Activated CD4-positive, alpha-beta T cell treated with anti-CD3 and anti-CD28 coated beads for 36 hours (primary cell): ENCODE measurements at places on chromosomes 7 and 10. TPM values are rescaled to one million over a fixed set of nuclear protein-coding genes. Genes with fewer than 3 reads are reported as not detected.

DNA sequence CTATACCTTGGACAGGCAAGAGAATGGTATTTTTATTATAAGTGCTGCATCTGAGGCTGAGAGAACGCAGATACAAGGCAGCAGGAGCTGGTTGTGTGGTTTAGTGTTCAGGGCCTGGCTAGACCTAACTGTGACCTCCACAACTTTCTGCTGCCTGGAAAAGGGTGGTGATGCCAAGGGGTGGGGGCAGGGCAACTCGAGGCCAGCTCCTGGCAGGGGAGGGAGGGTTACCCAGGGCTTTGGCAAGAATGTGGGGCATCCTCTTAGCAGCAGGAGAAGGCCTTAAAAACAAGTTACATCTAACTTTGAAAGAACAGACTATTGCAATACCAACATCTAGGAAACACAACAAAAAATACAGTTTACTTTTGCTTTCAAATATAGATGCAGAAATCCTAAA lies 13.0 kb downstream of the MXI1 start:
- DNase-seq: no peak

GRCh38 chr10:47339759-47340607 lies 8.2 kb upstream of the RBP3 start:
- DNase-seq: no peak

DNA sequence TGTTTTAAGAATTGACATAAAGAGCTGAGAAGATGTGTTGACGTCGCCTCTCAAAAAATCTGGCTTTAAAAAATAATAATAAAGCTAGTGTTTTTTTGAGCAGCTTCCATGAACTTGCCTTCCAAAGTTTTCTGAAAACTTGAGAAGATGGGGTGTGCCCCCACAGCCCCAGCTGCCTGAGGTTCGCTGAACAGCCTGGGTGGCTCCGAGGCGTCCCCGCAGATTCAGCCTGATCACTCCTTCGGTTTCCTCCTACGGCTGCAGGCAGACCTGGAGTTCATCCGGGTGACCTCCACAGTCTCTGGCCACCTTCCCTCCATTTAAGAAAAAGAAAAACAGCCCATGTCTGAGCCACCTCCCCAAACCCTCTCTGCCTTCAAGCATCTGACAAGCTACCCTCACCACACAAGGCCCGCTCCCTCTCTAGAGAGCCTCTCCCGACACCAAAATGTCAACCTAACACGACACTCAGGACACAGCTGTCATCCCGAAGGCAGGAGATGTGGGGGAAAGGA lies 177.8 kb downstream of the PTPRN2 start:
- no peak for DNase-seq

DNA sequence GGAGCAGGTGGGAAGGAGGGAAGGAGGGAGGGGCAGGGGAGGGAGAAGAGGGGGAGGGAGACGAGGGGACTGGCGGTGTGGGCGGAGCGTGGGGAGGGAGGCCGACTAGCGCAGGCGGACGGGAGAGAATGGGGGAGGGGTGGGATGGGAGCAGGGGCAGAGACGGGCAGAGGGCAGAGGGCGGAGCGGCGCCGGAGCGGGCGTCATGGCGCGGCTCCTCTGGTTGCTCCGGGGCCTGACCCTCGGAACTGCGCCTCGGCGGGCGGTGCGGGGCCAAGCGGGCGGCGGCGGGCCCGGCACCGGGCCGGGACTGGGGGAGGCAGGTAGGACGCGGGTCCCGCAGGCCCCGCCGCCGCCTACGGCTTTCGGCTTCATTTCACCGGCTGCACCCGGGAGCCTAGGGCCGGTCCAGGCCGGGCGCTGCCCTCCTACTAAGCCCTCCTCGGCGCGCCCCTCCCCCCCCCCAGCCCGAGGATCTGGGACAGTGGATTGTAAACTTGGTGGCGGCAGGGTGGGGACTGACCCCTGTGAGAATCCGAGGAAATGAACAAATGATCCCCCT lies at the start of gene MSRB2:
Gene MSRB2, plus strand, starts transcription at position 176 of the 562 bp plus-strand sequence. Its CDS starts 30 bp downstream, at position 206.
- DNase-seq: peak; percentile 84

DNA sequence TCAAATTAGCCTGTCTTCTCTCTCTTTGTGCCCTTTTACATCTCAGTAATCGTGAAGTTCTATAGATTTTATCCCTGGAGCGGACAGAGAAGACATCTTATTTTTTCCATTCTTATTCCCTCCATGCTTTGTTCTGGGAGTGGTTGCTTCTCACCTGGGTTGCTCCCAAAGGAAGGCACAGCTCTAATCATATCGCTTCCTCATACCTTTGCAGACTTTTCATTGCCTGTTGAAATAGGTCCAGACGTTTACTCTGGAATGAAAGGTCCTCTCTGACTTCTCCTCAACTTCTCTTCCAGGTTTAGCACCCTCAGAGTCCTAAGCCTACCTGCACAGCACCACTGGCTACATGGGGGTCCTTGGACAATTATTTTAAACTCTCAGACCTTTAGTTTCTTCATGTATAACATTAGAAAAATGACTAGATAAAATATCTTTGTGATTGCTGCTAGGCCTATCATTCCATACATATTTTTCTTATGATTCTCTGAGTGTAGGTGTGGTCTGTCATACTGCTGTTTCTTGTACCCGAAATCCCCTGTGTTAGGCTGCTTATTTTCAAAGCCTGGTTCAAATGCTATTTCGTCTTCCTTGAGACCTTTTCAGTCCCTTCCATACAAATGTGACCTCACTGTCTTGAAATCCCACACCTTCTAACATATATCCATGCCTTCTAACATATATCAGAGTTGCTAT lies 418.1 kb downstream of the GFRA1 start:
- DNase-seq: no peak

GRCh38 chr7:360454-361100 lies 70.6 kb downstream of the FOXL3 start:
- peak; percentile 86 for DNase-seq

GRCh38 chr10:114766470-114766869 lies 55.1 kb upstream of the FHIP2A start:
- DNase-seq: no peak

DNA sequence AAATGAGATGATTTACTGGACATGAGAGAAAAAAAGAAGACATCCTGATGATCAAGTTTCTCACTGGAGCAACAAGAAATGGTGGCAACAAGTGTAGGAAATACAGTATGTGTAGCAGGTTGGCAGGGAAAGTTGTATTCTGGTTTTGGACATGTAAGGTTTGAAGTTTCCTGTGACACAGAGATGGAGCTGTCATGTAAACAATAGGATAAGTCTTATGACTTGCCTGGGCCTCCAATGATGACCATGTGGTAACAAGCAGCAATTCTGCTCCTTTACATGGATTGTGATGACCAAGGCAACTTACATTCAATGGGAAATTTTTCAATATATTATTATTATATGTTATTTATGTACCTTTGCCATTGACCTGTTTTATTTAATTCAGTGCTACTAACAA lies 125.4 kb downstream of the KMT2E start:
- no peak for DNase-seq

DNA sequence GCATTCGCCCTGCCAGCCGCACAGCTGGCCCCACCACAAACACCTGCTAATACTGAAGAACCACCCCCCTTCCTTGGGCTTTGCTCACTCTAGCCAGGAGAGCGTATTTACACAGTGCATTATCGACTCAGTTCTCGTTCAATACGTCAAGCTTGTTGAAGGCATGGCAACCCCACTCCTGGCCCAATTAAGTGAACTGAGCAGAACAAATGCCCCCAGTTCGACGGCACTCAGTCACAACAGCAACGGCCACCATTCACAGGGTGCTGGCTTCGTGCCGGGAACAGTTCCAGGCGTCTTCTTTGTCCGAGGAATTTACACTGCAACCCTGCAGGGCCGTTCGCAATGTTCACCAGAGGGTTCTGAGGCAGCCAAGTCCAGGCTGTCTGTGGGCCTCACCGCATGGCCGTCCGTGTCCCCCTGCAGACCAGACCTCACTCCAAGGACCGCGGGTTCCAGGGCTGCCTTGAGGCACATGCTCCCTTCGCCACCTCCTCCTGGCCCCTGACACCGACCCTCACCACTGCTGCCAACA lies 175.3 kb downstream of the DIP2C start:
- no peak for DNase-seq

DNA sequence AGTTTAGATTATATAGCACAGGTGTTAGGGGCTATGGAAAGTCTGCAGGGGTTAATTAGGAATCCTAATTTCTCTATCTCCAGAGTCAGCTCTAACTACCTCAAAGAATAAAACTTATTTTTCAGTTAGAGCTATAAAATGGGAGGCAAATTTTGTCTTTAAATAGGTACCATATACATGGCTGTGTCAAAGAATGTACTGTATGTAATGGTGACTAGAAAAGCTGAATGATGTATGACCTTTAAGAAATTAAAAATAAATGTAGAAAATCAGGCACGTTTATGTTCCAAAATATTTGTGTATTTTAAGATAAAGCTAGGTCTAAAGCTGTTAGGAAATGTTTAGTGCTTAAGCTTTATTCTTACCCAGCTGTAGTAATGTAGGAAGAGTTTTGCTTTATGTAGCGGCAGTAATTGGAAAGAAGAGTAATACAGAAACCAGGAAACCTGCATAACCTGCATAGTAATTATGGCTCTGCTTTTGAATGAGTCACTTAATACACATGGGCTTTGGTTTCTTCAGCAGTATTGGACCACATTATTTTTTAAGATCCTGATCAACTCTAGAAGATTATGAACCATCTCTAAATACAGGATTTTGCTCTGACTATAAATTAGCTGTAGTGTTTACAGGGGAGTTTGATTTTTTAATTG lies 85.0 kb downstream of the KMT2E start:
- no peak for DNase-seq

DNA sequence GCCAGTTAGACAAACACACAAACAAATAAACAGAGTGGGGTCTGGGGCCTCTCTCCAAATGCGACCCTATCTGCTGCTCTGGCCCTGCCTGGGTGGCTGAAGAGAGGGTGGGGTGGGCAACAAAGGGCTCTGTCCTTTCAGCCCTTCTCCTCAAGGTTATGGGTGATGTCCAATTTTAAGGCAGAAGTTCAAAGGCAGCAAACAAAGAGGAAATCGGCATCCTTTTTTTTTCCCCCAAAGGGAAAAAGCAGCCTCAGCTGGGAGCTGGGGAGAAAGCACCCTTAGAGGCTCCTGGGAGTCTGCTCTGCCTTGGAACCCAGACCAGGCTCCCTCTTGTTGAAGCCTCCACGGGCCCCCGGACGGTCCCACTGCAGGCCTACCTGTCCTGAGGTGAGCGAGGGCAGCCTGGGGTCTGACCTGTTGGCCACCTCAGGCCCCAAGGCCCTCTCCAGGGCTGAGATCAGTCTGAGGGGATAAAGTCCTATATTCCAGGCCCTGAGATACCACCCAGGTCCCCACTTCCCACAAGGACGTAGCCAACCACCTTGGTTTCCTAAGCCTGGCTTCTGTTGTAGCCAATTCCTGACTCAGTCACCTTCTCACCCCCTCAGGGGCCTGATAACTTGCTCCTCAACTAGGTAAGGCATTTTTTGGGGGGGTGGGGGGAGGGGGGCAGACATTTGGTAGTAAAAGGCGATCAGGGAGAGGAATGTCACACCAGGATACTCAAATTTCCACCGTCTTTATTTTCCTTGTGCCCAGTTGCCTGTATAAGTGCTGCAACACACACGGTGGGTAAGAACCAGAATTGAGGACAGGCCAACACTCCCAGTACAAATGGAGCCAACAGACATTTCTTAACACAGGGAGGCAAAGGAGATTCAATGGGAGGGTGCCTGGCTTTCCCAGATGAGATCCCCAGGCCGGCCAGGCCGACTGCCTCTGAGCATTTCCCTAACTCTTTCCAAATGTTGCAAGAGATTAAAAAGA lies 4.3 kb downstream of the HOXA11 start:
- no peak for DNase-seq

- DNase-seq: no peak
Observed at GRCh38 chr7:42080841-42081586, 156.0 kb downstream of the GLI3 start.

DNA sequence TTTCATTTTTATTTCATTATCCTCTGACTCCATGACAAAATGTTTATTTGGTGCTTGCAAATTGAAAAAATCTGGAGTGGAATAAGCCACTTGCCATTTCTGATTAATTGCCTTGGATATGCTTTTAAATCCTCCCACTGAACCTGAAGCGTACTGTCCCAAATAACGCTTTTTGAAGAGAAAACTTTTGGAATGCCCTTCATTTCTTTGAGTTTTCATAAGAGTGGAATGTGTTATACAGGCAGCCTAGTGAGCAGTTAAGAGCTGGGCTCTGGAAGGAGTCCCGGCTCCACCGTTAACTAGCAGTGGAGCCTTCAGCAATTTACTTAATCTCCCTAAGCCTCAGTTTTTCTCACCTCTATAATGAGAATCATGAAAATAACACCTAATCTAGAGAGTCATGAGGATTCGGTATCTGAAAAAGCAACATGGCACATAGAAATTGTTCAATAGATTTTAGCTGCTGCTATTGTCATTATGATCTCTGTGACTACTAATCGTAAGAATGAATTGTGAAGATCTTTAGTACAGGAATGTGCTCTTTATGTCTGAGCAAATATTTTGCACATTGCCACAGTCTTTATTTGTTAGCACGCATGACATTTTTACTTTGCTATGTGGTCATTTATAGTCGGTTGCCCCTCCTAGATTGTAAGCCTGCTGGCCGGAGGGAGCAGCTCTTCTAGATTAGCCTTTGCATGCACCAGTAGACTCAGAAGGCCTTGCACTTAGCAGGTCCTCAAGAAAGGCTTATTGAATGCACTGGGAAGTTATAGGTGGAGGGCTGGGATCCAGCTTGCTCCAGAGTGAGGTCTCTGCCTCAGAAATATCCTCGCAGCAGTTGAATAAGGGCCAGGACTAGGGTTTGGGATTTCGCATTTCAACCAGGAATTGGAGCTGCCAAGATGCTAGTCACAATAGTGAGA lies 59.4 kb downstream of the PLCE1 start:
- no peak for DNase-seq

GRCh38 chr7:25963733-25964132 lies 188.3 kb upstream of the NFE2L3 start:
- DNase-seq: no peak

DNA sequence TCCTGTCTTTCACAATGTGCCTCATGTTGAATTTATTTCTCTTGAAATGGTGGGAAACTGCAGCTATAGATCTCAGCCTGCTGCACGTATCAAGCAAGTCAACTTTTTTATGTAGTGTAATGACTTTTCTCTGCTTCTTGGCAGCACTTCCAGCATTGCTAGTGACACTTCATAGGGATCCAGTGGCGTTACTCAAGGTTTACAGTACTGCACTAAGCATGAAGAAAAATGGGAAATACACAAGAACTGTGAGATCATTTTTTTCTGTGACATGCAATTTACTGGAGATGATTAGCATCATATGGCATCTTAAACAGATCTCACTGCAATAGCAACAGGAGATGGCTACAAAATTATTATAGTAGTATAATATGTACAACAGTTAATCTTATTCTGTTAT lies 90.9 kb downstream of the POLR1F start:
- no peak for DNase-seq

Gene KLF14
- total RNA-seq: not detected

Gene TRIM50
- total RNA-seq: not detected

Gene DRGX
- total RNA-seq: not detected

Gene MGAM2
- not detected for total RNA-seq

Gene WDR86
- not detected for total RNA-seq

Gene NRG3
- total RNA-seq: not detected

Gene GIGYF1
- total RNA-seq: 40.9 TPM

Gene TBC1D12
- total RNA-seq: 0.39 TPM

Gene STOX1
- total RNA-seq: 0.74 TPM

Gene SEMA3C
- total RNA-seq: not detected

Gene GDF2
- total RNA-seq: not detected
